GM04504 (cell line): ENCODE measurements at places on chromosomes 2 and 18.

- no peak for DNase-seq
These were observed 354.8 kb downstream of the DCC start for GRCh38 chr18:52694804-52695203.

- peak; percentile 17 for DNase-seq
These were observed 413.6 kb upstream of the ID2 start for GRCh38 chr2:8268172-8268783.

DNA sequence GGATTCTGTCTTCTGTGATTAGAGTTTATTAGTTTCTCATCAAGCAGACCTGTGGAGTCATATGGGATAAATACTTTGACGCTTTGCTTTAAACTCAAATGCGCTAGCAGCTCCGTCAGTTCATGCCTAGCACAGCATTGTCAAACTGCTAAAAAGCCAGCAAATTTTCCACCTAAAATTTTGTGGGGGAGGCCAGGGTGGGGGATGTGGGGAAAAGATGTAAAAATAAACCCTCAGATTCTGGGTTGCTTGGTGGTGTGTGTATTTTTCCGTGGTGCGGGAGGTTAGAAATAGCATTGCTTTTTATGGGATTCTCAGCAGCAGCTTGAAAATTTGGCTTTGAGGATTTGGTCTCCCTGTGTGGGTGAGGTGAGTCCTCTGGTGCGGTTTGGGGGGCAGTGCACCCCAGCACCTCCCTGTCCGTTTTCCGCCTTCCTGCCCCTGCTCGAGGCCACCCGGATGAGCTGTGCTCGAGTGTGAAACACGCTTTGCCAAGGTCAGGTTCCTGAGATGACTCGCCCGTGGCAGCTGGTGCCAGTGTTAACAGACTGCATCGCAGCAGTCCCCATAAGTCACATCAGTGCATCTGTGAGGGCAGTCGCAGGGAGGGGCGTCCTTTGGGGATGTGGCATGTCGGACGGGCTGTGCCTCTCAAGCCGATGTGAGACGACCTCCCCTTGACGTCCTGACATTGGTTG lies 65.9 kb downstream of the LDLRAD4 start:
- no peak for DNase-seq

DNA sequence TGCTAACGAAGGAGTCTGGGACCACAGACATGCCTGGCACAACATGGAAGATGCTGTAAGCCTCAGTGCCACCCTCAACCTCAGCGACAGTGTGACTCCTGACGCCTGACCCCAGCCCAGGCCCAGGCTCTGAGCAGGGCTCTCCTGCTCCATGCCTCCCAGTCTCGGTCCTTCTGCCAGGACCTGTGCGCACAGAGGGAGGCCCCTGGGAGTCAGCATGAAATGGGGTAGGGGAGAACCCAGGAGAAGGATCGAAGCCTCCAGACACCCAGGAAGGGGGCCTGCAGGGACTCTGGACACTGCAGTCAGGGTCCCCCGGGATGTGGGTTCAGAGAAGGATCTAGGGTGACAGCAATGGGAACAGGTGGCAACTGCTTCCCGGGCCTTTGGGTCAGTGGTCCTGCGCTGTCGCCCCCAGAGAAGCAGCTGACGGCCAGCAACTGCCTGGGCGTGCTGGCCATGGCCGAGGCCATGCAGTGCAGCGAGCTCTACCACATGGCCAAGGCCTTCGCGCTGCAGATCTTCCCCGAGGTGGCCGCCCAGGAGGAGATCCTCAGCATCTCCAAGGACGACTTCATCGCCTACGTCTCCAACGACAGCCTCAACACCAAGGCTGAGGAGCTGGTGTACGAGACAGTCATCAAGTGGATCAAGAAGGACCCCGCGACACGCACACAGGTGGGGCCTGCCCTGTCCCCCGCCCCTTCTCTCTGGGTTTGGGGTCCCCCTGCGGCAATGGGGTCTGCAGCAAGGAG lies 233.9 kb downstream of the ATAD2B start:
- no peak for DNase-seq

GRCh38 chr2:207188626-207189419 lies 23.1 kb upstream of the KLF7 start:
- DNase-seq, result no peak

DNA sequence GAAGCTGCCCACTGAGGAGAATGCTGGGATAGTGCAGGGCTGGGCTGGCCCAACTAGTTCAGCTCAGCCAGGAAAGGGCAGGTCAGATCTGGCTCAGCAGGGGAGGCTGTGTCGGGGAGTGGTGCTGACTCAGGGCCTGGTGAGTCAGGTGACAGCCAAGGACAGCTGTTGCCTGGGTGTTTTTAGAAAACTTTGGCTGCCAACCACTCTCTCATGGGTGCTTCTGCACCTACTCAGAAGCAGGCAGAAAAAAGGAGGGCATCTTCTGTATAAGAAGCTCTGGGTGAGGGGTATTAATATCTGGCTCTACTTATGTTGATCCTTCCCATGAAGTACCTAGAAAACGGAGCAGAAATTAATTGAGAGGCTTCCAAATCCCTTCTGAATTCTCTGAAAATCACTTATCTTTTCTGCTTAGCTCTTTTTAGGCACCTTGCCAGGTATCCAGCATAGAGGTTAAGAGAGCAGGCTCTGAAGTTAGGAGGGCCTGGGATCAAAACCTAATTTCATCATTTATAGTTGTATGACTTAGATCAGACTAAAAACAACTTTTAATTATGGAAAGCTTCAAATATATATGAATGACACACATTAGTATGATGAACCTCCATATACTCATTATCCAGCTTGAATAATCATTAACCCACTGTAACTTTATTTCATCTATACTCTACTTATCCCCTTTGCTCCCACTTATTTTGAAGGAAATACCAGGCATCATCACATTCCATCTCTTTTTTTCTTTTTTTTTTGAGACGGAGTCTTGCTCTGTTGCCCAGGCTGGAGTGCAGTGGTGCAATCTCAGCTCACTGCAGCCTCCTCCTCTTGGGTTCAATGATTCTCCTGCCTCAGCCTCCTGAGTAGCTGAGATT lies 15.5 kb upstream of the RAB10 start:
- DNase-seq, result peak; percentile 73

- no peak for DNase-seq
These were observed 646.3 kb upstream of the LRATD1 start for GRCh38 chr2:13986119-13986720.

DNA sequence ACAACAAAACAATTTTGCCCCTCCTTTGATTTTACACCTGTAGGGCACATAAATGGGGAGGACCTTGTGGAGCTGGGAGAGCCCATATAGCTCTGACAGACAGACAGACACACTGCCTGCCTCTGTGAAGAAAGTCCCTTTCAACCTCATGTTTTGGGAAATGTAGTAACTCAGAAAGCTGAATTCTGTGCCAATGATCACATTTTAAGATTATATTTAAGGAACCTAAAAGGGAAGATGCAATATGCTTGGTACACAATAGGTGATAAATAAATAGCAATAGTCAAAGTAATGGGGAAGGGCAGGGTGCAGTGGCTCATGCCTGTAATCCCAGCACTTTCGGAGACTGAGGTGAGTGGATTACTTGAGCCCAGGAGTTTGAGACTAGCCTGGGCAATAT lies 446.4 kb upstream of the ID2 start:
- DNase-seq, result no peak

DNA sequence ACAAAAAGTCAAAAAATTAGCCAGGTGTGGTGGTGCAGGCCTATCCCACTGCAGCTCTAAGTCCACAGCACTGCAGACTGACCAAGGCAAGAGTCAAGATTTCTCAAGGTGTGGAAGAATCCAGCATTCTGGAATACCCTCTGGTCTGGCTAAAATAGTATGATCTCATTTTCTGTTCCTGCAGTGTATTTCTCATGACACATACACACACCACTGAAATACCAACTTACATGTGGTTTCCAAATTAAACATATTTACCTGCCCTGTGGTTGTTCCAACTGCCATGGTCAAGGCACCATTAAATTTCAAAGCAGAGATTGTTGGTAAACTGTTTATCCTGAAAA lies 30.9 kb downstream of the NOL10 start:
- DNase-seq, result no peak

GRCh38 chr2:85737961-85738360 lies 15.8 kb upstream of the ATOH8 start:
- no peak for DNase-seq

- no peak for DNase-seq
These were observed 96.5 kb downstream of the NDUFA10 start for GRCh38 chr2:239928391-239929350.

DNA sequence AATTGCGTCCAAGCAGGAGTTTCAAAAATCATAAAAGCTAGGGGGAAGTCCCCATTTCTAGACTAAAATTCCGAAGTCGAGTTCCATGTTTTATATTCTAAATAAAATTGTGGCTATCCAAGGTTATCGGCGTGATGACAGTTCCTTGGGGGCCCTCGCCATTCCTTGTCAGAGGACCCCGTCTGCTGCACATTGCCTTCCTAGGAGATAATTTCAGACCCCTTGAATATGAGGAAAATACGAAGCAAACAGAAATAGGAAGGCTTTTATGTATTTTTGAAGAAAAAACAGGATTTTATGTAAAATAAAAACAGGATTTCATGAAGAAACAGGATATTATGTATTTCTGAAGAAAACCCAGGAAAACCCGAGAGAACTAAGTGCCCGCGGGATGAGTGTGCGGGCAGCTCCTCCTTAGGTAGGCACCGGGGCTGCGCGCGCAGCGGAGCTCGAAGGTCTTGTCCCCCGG lies 465 bp upstream of the PLEKHA3 start:
- no peak for DNase-seq

GRCh38 chr2:170715062-170715931 lies at the start of gene SP5:
SP5 (plus strand) TSS chr2:170715337; CDS start chr2:170715513, 176 bp downstream.
- DNase-seq, result no peak
